ENCODE measurements at places on chromosomes 12 and 14.

- DNase-seq, result no peak
Measured at GRCh38 chr14:39988939-39989338, 556.7 kb upstream of the FBXO33 start.

DNA sequence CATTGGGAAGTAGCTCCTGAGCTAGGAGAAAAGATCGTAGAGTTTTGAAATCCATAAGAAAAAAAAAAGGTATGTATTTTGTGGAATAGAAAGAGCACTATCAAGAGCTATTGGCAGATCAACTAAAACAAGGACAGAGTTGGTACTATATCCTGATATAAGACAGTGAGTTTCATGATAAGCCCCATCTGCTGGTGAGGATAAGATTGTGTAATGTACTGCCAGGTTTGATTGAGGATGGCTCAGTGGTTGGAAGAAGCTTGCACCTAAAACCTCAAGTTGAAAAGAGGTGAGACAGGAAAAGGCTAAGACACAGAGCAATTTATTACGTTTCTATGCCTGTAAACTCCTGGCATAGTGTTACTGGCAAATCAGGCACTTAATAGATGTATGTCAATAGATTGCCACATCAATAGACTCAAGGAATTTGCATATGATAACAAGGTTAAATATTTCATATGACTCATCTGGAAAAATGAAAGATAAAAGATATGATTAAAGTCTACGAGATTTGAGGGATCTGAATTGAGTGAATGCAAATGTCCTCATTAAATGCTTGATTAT, 525.6 kb downstream of the FLRT2 start:
- no peak for DNase-seq

DNA sequence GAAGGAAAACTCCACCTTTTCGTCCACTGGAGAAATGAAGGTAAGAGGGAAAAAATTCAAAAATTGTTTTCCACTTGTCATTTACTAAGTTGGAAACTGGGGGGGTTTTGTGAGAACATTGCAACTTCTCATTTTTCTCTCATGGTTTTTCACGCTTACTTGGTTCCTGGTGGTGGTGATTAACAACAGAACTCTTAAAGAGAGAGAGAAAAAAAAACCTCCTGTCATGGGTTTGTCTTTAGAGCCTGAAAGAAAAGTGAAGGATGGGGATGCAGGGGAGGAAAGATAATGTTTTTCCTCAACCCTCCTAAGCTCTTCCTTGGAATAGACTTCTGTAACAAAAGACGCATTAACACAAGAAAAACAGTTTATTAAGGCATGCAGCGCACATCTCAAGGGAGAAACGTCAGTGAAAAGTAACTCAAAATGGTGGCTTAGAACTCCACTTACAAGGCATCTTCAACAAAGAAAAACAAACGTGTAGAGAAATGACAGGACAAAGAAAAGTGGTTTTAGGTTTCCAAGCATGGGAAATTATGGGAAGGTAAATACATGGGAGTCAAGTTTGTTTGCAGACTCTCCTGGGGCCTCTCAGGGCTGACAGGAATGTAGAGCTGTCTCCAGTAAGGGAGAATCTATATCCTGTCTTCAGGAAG, 81.9 kb upstream of the ATF7IP start:
- DNase-seq, result no peak

DNA sequence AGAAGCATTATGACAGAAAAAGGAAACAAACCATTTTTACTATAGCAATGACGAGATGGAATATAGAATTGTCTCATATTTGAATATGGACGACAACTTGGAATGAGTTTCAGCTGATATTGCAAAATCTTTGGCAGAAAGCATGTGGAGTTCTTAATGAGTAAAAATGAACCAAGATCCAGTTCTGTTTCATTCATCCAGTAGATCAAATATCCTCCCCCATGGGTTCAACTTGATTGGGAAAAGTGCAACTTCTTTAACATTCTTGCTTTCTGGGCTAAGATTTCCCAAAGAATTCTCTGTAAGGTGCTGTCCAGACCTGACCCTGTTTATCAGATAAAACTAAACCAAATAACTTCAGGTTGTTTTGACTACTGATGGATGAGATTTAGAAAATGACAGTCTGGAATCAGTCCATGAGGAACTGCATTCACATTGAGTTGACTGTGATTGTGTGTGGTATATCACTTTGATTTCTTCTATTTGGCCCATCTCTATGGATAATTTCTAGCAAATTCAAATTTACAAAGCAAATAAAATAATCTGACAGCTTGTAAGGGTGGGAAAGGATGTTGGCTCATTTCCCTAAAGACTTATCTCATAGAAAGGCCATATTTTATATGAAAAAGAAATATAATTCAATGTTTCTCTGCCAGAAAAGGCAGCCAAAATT, 267.4 kb downstream of the ADAMTS20 start:
- DNase-seq, result no peak

- DNase-seq, result no peak
Measured at GRCh38 chr14:86756521-86757190, 1226.7 kb downstream of the FLRT2 start.

DNA sequence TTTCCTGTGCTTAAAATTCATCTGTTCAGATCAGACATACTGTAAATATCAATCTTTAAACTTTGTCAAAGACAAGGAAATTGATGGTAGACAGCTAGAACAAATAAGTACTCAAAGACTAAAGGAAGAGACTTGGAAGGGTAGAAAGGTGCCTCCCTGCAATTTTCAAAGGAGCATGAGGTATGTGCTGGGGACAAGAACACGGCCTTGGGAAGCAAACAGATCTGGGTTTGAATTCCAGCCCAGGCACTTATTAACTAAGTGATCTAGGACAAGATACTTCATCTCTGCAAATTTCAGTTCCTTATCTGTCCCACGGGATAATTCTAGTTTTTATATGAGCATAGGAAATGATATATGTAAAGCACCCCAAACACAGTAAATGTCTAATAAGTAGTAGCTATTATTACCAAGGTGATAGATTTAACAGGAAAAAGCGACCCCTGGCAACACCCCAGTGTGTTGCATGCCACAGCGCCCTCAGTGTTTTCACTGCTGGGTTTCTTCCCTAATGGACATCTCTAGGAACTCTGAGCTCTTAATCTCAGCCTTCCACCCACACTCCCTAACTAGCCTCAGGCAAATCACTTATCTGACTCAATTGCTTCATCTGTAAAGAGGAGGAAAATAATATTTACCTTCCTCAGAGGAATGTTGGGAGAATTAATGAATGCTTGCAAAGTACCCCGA, 44.7 kb upstream of the BMP4 start:
- no peak for DNase-seq

GRCh38 chr12:642633-643474, 20.4 kb downstream of the NINJ2 start:
- no peak for DNase-seq

DNA sequence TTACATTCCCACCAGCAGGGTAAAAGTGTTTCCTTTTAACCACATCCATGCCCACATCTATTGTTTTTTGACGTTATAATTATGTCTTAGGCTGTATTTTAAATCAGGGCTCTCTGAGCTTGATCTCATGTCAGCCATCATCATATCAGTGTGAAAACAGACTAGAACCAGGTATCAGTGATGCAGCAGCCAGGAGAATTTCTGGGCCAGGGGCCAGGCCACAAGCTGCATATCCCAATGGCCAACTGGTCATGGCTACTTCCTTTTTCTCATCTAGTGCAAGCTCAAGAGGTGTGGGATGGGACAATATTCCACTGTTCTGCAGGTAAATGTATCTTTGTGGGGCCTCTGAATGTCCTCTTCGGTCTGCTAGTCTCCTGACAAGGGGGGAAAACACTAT, 125.1 kb downstream of the CRADD start:
- DNase-seq, result no peak

DNA sequence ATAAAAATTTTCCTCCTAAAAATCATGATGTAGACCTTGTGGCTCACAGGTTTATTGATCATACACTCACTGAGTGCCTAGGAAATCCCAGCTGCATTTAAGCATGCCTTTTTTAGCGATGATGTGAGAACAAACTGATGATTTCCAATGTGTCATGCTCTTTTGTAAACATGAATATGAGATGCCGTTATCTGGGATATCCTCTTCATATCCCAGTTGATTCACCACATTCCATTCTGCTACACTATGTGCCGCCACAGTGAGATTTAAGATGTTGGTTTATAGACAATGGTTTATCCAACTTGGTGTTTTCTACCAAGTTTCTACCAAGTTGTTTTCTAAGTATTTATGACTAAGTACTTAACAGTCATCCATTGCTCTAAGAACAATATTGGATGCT, 5.2 kb downstream of the OR4E1 start:
- no peak for DNase-seq

- DNase-seq, result no peak
Measured at GRCh38 chr12:113837084-113837483, 129.0 kb downstream of the RBM19 start.

GRCh38 chr12:127570793-127571360, 696.1 kb upstream of the TMEM132C start:
- DNase-seq, result no peak

DNA sequence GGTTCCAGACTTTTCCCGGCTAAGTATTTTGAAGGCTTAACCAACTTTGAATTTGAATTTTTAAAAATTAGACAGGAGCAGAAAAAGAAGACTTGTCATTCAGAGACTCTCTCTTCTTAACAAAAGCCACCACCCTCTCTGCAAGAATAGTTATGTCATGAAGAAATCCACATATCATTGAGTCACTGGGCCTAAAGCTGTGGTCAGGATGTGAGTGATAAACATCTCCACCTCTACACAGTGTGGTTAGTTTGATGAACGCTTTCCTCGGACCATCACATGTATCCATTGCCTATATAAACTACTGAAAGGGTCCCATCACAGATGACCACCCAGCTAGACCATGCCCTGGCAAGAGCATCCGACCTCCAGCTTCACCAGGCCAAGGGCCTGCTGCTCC, 226.1 kb downstream of the KSR2 start:
- no peak for DNase-seq

- no peak for DNase-seq
Measured at GRCh38 chr12:57889500-57889989, 43.0 kb upstream of the CTDSP2 start.

- DNase-seq, result no peak
Measured at GRCh38 chr14:67851785-67852410, 32.3 kb downstream of the RAD51B start.

GRCh38 chr12:7021956-7022355, 3.7 kb upstream of the LPCAT3 start:
- DNase-seq, result no peak

GRCh38 chr12:27497446-27497845, 26.6 kb upstream of the PPFIBP1 start:
- no peak for DNase-seq

- DNase-seq, result no peak
Measured at GRCh38 chr12:24079083-24079482, 129.6 kb upstream of the SOX5 start.

- DNase-seq, result no peak
Measured at GRCh38 chr14:77022236-77022852, 6.2 kb downstream of the IRF2BPL start.

DNA sequence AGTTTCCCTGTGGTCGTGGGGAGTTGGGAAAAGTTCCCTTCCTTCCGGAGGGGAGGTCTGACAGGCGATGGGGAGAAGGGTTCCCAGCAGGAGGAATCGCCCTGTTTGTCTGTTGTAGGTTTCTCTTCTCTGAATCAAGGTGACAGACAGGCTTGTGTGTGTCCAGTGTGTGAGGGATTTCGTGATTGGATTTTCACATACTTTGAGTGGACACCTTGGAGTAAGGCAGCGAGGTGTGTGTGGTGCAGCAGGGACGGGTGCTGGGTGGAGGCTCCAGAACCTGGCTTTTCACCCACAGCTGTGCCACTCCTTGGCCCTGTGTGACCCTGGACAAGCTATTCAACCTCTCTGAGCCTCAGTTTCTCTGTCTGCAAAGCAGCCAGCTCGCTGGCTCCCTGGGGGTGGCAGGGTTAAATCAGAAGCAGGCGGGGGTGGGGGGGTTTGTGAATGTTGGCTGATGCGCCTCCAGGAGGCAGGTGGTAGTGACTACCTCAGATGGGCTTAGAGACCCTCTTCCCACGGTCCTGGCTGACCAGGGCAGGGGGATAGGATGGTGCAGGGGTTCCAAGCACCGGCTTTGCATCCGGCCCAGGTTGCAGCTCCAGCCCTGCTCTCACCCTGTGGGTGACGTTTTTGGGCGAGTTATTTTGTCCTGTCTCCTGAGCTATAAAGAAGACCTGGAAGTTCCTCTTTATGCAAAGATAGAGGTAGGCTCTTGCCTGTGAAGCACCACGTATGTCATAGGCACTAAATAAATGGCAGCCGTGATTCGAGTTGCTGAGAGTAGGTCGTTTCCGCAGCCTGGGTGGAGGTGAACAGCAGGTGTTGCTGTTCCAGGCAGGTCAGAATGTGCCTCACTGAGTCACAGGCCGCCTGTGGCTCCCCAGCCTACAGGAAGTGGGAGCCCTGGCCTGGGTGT, 679 bp downstream of the BDKRB2 start:
- DNase-seq, result no peak

DNA sequence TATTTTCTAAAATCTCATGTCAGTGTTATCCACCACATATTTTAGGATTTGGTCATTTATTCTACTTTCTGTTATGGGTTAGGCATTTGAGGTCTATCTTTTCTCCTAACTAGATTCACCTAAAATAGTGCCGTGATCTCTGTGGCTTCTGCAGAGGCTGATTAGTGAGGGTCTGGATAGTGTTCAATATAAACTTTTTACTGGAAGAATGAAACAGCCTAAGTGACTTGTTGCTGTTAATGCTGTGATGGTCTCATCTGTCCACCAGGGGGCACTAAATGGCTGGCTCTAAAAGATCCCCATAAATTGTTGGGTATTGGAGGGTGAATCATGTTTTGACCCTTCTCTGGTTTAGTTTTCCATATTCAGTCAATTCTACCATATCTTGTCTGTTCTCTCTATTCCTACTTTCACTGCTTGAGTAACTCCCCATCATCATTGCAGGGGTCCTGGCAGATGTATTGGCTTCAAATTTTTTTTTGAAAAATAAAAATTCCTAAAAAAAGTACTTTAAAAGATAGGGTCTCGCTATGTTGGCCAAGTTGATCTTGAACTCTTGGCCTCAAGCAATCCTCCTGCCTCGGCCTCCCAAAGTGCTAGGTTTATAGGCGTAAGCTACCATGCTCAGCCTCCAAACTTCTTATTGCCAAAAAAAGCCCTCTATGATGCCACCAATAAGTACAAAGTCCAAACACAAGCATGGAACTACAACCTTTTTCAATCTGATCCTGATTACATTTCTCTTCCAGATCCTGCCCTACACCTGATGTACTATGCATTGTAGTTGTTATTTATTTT, 6.9 kb downstream of the PABPN1 start:
- no peak for DNase-seq

GRCh38 chr14:100274250-100274649, 32.0 kb downstream of the SLC25A29 start:
- DNase-seq, result no peak

DNA sequence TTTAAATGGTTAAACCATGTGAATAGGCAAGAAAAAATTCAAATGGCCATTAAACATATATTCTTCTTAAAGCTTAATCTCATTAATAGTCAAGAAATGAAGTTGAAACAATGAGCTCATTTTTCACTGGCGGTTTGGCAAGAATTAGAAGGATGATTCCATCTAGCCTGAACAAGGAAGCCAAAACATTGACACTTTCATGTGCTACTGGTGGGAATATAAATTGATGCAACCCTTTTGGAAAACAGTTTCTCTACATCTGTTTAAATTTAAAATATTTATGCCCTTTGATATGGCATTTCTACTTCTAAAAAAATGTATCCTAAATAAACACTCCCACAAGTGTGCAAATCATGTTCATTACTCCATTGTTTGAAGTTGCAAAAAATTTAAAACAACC, 174.7 kb upstream of the HIF1A start:
- DNase-seq, result no peak

- DNase-seq, result no peak
Measured at GRCh38 chr12:79114896-79115295, 250.3 kb downstream of the SYT1 start.

All from esophagus squamous epithelium (tissue), 5 donors.